Stimulated activated CD4-positive, alpha-beta T cell treated with anti-CD3 and anti-CD28 coated beads, TNF-alpha, amount 100 ng/mL, for 1 hour (primary cell): ENCODE measurements at places on chromosomes 5 and 9.

DNA sequence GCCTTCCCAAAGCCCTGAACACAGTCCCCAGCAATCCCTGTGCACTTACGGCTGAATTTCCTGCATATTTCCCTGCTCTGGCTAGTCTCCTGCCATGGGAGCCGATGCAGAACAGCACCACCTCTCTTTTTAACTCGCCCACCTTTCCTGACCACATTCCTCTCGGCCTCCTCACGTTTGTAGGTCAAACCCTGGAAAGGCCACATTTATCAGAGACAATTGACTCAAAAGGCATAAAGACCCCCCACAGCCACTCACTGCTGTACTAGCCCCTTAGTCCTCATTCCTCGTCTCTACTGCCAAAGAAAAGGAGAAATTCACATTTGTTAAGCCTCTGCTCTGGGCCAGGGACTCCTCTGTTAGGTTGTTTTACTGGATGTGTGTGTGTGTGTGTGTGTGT lies 43.6 kb downstream of the ENC1 start:
- no peak for DNase-seq

DNA sequence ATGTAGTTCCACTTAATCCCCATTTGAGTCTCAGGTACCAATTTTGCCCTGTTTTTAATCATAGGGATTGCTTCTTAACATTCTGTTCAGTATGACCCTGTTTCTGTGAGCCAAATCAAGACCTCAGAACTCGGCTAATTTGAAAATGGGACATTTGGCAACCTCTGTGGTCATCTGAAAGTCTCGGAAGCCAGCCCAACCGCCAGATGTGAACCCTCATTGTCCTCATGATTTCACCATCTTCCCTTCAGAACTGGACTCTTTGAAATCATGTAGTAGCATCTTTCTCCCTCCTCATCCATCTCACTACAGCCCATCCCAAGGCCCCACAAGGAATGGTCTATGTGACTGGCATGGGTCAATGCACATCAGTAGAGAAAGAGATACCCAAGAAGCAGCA lies 88.9 kb downstream of the S1PR3 start:
- no peak for DNase-seq

- no peak for DNase-seq
These were observed 580 bp downstream of the ERAP1 start for GRCh38 chr5:96807075-96807654.

DNA sequence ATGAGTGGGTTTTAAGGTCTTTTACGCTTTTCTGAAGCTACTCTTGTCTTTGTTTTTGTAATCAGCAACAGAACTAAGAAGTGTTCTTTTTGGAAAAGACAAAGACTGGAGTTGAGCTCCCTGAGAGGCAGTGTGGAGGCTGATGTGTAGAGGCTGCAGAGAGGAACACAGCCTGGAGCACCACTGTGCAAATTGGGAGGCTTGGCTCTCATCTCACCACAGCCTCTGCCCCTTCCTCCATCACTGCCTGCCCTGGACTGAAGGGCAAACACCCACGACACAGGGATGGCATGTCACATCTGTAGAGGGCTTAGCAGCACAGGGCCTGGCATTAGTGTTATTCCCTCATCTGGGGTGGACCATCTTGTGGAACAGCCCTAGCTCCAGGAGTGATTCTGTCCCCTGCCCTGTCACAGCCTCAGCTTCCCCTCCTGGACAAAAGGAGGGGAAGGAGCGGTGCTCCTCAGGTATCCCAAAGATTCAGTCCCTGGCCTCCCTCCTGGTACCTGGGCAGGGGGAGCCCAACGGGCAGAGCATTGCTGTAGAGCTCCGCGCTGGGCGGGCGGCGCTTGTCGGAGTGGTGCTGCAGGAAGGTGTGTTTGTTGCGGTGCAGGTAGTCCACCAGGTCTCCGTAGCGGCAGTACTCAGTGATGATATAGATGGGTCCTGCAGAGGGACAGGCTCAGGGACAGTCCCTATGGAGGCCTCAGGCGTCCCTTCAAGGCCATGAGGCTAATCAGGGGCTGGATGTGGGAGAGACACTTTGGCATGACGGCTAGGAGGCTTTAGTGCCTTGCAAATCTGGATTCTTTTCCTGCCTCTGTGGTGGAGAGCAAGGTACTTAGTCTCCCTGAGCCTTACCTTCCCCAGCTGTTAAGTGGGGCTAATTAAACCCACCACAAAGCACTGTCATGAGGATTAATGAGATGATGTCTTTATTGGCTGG lies 32.8 kb downstream of the PDGFRB start:
- DNase-seq = no peak

DNA sequence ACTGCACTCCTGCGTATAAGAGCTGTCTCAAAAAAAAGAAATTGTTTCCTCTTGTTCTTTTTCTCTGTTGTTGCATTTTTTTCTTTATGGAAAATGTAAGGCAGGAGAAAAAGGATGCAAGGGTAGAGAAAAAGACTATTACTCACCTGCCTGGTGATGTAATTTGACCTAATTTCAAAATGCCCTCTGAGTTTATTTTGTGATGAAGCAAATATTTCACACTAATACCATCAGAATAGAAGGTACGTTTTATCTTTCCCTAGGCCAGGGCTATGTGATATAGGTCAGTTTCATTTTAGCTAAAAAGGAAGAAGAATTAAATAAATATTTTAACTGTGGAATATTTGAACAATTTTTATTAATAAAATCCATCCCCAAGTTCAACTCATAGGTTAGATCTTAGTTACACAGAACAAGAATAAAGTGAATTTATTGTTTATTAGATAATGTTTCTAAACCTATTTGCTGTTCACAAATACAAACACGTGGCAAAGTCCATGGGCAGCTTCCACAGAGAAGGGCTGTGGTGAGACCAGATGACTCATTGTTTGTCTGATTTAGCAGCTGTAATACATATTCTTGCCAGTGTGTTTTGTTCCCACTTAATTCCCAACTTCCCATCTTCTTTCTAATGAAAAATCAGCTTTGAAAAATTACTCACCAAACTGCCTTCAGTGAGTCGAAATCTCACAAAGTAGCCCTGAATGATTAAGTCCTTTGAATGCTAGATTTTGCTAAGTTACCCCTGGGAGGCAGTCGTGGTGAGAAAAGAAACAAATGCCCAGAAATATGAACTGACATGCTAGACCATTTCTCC lies 52.8 kb upstream of the CCDC112 start:
- no peak for DNase-seq

DNA sequence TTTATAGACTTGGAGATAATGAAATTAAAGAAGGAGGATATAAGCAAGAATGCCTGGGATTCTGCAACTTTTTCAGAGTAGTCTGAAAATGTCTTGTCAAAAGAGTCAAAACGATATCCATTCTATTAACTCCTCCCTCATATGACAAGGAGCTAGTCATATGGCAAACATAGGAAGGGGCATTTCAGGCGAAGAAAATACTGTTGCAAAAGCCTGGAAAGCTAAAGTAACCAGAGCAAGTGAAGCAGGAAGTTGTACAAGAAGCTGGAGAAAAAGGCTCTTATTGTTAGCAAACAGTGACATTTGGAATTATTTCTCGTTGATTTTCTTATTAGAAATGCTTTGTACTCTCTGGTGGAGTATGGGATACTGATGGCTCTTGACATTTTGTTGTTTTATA lies 94.0 kb upstream of the PTPRD start:
- no peak for DNase-seq

DNA sequence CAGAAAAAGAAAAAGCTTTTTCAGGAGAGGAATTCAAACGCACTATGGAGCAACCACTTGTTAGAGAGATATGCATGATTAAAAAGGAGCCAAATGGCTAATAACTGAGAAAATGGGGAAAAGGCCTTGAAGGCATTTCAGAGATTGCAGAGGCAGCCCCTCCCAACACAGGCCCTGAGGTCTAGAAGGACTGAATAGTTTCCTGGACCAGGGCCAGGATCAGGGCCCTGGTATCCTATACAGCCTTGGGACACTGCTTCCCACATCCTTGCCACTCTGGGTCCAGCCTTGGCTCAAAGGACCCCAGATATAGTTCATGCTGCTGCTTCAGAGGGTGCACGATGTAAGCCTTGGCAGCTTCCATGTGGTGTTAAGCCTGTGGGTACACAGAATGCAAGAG lies 20.7 kb upstream of the FEM1C start:
- no peak for DNase-seq

GRCh38 chr5:146706321-146706972 lies 172.1 kb downstream of the PPP2R2B start:
- no peak for DNase-seq

GRCh38 chr5:176794509-176794908 lies 15.8 kb upstream of the UNC5A start:
- DNase-seq = no peak

DNA sequence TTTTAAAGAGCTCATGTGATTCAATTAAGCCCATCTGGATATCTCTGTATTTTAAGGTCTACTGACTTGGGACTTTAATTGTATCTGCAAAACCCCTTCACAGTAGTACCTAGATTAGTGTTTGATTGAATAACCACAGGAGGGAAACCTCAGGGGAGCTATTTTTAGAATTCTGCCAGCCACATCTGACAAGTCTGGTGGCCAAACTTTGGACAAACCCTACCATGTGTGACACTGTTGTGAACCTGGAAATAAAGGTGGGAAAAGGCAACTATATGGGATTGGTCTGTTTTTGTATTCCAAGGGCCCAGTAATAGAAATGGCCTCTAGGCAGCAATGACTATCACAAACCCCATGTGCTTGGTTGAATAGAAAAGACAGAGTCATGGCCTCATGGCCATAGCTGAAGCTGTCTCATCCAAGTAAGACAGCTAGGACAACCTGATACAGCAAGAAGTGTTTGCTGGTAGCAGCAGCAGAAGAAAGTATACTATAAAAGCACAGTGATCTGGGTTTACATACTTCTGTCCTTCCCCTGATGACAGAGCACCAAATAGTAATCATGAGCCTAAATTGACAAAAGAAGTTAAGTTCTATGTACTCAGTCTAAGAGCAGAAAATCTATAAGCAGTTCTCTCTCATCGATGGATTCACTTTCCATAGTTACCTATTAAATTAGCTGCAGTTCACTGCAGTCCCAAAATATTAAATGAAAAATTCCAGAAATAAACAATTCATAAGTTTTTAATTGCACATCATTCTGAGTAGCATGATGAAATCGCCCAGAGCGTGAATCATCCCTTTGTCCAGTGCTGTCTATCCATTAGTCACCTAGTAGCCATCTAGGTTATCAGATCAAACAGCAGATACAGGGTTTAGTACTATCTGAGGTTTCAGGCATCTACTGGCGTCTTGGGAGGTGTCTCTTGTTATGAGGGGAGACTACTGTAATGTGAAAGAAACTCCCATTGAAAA lies 189.8 kb downstream of the ARHGAP26 start:
- no peak for DNase-seq

GRCh38 chr9:124975131-124975530 lies 34.2 kb upstream of the GOLGA1 start:
- no peak for DNase-seq

- no peak for DNase-seq
These were observed 4.6 kb upstream of the SLC9A3 start for GRCh38 chr5:528629-529511.

DNA sequence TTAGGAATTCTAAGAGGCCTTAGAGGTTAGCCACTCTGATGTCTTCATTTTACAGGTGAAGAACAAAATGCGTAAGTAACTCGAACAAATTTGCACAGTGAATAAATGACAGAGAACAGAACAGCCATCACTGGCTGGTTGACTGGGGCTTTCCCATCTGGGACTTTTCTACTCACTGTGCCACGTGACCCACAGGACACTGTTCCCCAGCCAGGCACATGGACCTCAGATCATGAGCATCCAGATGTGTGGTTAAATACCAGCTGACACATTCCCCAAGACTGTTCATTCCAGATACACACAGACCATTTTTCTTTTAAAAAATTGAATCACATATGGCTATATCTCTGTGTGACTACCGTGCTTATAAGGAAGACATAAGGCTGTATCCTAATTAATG lies 25.8 kb upstream of the MED10 start:
- no peak for DNase-seq

DNA sequence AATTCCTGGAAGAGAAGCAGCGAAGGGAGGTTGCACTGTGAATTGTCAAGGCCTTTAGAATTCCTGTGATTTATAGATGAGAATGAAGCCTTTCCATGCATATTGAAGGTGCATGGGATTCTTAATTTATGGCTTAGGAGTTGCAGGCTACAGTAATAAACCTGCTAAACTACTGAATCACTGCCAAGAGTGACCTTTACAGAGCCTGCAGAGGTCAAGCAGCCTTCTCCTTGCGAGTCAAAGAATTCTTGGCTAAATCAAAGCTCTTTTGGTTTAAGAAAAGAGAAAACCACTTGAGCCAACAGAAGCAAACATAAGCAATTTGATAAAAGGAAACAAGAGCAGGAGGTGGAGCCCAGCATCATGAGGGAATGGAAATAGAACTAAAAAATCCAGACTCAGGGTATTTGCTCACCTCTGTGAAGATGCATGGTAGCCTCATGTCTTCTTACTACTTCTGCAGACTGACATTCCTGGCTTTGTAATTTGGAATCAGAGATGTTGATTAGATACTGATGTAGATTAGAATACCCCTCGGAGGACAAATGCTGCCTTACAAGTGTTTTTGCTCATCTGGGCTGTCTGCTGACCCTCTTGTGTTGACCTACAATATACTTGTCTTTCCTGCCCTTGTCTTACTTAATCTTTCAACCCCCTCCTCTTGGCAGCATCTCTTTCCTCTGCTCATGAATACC lies 90.3 kb upstream of the IFNK start:
- DNase-seq = no peak

GRCh38 chr5:137837491-137838394 lies 29.9 kb upstream of the MYOT start:
- no peak for DNase-seq

- no peak for DNase-seq
These were observed 195.0 kb downstream of the IRX2 start for GRCh38 chr5:2556375-2556966.

DNA sequence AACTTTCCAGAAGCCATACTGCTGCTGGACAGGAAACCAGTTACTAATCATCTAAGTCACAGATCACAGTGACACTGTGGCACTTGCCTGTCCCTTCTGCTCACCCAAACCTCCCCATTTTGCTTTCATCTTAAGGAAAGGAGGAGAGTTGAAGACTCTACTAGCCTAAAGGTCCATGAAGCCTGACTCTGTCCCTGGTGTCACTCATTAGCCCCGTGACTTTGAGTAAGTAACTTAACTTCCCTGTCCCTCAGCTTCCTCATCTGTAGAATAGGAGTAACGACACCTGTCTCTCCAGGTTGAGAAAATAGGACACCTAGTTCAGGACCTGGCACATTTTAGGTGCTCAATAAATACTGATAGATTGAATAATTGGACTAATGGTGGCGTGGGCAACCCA lies 536 bp upstream of the SLC6A7 start:
- no peak for DNase-seq

GRCh38 chr5:54655761-54656160 lies 138.2 kb downstream of the SNX18 start:
- DNase-seq = no peak
